Gastroesophageal sphincter (tissue), 4 donors: ENCODE measurements at places on chromosomes 12 and 14.

DNA sequence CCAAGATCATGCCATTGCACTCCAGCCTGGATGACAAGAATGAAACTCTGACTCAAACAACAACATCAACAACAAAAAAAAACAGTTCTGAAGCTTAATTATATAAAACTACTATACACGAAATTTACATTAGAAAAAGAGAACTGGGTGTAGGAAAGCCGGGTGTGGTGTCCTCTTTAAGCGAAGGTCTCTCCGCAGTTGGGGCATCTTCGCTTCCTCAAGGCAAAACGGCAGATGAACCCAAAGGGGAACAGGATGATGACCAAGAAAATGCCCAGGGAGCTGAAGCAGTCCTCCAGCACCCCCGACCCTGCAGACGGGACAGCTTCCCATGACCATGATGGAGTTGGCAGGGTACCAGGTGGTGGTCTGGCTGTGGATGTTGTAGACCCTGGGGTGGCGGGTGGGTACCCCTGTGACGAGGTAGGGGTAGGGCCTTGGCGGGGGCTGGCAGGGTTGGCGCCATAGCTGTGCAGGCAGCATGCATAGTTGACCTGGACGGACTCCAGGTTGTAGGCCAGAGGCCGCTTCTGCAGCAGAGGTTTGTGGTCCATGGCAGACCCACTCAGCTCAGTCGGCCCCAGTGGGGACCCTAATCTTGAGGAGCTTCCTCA, 18.2 kb upstream of the BCAT1 start:
- no peak for ATAC-seq

- ATAC-seq, result no peak
Observed at GRCh38 chr12:41367726-41368405, 179.7 kb downstream of the PDZRN4 start.

DNA sequence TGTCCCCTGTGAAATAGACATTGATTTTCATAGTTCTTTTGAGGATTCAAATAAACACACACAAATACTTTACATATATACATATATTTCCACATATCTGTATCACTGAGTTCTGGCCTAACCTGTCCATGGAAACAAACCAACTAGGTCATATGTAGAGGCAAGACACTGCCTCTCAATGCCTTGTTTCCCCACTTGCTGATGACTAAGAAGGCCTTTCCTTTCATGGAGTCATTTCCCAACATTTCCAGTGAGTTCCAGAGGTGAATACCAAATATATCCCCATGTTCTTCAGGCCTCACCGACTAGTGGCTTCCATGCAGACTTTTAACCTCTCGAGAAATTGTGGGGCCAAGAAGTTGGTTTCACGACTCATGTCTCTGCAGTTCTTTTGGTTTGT, 120.8 kb downstream of the DNAI7 start:
- no peak for ATAC-seq

- ATAC-seq, result peak; percentile 35
Observed at GRCh38 chr14:23351681-23352505, 794 bp downstream of the SLC22A17 start.

- ATAC-seq, result peak; percentile 68
Observed at GRCh38 chr12:93624595-93625294, 52.3 kb downstream of the SOCS2 start.

GRCh38 chr14:61535458-61535857, 159.9 kb upstream of the HIF1A start:
- ATAC-seq, result no peak

GRCh38 chr12:49482095-49483051, 56.5 kb upstream of the KCNH3 start:
- ATAC-seq, result no peak

GRCh38 chr14:103881268-103882201, 34.2 kb upstream of the PPP1R13B start:
- no peak for ATAC-seq

DNA sequence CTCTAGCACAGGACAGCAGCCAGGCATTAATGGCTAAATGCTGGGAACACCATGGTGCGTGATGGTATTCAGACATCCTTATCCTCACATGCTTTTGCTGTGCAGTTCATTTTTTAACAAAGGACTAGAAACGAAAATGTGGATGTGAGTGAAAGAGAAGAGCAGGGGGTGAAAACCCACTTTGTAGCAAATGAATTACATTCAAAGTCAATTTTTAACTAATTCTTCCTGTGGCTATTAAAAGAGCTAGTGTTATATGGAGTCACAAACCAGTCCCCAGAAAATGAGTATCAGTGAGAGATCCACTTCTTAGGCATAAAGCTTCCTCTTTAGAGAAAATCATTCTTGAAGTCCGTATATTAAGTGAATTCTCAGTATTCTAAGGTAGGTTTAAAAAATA, 592.0 kb upstream of the LMO3 start:
- no peak for ATAC-seq
